Stimulated activated CD8-positive, alpha-beta memory T cell treated with anti-CD3 and anti-CD28 coated beads, Interleukin-12 subunit alpha, Interleukin-12 subunit beta, amount 100 ng/mL, for 4 hours (primary cell): ENCODE measurements at places on chromosomes 2 and 18.

DNA sequence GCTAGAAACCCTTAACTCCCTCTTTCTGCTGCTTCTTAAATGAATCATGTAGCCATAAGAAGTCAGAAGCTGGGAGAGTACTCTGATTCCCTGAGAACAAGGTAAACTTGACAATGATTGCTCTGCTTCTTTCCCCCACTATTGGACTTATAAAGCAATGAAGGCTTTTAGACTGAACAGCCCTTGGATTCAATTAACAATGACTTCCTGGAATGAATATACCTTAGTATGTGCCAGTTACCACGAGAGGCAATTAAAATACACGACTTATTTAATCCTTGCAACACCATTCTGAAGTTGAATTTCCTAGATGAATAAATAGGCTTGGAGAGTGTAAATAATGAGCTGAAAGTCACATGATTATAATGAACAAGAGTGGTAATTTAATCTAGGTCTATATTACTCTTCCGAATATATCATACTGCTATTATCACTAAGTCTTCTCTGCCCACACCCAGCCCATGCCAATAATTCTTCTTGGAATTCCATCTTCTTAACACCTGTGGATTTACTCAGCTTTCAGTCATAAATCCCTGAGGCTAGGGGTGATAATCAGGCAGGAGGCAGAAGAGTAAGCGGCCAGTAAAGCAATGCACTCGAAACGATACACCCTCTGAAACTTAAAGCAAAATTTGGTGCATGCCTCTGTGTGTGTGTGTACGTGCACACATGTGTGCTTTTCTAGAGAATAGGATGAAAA, 170.2 kb downstream of the ATAD2B start:
- no peak for DNase-seq

DNA sequence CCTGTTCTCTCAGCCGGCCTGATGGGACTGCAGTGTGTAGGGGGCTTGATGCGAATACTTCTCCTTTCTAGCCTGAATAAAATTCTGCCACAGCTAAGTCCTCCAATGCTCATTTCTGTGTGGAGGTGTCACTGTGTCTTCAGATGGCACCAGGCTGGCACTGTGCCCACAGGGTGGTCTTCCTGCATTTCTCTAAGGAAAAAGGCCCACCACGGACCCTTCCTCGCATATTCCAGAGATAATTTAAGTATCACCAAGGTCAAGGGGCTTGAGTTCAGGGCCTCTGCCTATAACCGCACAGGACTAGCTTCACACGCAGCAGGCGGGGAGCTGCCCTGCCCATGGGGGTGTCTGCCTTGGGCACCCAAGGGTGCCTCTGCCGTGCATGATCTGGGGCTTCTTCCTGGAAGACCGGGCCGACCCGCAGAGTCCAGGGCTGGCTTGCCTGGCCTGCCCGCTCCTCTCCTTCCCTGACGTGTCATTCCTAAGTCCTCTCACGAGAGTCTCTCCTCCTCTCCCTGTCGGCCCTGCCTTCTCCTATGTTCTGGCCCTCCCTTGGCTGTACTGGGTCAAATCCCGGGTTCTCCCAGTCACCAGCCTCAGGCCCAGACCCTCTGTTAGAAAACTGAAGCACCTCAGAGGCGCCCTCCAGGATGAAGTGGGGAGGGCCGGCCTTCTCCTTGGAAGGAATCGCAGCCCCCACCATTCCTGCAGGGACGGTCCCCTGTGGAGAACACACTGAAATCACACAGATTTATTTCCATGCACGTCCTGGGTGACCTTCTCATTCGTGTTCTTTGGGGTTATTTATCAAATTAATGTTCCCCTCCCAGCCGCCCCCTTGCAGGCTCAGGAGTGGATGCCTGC, 48.9 kb upstream of the PXDN start:
- no peak for DNase-seq

- no peak for DNase-seq
Measured at GRCh38 chr2:203908066-203908796, 28.3 kb upstream of the ICOS start.

DNA sequence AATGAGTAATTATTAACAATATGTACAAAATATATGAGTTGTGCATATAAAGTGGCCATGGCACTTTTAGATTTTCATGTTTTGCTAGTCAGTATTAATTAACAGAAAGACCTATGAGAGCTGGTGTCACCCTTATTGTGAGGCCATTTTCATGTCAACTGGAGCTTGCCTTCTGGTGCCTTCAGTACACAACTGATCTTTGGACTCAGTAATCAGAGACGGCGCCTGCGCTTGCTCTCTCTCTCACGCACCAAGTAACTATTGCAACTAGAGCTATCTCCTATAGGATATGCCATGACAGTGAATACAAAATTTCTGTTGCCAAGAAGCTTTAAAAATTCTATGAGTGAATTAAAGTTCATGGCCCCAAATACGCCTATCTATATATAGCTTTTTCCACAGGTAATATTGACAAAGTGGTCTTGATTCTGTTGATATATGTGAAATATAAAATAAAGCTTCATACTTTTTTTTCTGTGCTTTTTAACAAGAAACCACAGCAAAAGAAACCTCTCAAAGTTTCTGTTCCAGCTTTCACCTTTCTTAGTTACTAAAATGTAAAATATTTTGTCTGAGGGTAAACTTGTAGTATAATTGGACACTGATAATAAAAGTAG, 2.9 kb downstream of the SERTAD2 start:
- no peak for DNase-seq

DNA sequence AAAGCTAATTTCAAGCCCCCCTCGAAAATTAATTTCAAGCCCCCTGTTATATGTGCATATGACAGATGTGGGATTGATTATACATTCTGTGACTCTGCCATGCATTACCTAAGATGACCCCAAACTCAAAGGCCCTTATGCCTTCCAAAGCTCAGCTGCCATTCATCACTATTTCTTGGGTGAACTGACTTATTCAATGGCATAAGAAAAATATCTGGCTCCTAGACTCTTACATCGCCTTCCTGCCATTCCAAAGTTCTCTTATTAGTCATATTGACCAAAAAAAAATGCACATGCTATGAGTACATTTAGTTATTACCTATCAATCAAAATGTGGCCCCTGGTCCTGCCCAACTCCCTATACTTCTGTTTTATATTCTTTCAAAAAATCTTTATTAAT, 291.8 kb upstream of the CHAC2 start:
- no peak for DNase-seq

GRCh38 chr2:39779341-39779851, 338 bp upstream of the THUMPD2 start:
- DNase-seq: no peak

DNA sequence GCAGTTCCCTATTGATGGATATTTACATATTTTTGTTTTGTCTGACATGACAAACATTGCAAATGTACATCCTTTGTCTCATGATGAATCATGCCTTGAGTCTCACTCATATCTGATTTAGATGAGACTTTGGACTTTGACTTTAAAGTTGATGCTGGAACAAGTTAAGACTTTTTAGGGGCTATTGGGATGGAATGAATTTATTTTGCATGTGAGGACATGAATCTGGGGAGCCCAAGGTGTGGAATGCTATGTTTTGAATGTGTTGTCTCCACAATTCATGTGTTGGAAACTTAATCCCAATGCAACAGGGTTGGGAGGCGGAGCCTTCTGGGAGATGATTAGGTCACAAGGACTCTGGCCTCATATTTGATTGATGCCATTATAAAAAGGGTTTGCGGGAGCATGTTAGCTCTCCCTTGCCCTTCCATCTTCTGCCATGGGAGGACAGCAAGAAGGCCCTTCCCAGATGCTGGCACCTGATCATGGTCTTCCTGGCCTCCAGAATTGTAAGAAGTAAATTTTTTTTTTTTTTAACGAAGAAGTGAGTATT, 29.1 kb upstream of the INO80D start:
- DNase-seq: no peak

DNA sequence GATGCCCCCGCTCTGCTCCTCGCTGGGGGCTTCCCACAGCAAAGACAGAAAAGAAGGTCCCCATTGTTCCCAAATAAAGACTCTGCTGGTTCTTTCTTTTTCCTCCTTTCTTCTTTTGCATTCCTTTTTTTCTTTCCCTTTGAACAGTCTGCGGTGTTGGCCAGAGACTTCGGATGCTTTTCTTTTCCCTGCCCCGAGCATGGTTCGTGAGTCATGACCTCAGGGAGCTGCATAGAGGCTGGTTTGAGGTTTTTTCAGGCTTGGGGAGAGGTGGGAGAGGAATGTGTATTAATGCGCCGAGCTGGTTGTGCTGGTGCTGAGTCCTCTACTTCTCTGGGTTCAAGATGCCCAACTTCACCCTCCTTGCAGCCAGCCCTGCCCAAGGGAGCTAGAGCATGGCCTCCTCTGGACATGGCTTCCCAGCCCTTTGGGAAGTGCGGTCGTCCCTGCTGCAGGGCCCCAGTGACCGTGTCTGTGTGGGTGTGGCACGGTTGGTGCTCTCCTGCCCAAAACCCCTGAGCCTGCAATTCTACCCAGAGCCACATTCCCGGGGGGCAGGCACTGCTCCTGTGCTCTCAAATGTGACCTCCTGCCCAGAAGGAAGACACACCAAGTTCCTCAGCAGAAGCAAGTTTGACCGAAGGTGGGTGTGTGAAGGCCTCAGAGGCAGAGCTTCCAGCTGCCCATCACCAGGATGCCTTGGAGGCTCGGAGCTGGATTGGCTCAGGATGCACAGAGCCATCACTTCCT, 9.0 kb upstream of the ARHGEF4 start:
- no peak for DNase-seq

DNA sequence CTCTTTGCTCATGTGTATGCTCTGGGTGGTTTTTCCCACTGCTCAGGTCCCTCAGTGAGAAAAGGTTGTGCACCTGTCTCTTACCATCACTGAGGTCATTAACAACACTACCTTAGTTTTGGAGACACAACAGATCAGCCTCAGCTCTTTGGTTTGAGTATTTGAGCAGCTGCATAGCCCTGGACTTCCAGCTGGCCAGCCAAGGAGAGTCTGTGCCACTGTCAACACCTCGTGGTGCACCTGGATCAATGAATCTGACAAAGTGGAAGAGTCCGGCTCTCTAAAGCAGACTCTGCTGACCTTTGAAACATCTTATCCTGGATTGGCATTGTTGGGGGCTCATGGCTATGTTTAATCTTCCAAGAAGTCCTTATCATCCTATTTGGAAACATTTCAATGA, 30.0 kb downstream of the SERPINB8 start:
- no peak for DNase-seq

DNA sequence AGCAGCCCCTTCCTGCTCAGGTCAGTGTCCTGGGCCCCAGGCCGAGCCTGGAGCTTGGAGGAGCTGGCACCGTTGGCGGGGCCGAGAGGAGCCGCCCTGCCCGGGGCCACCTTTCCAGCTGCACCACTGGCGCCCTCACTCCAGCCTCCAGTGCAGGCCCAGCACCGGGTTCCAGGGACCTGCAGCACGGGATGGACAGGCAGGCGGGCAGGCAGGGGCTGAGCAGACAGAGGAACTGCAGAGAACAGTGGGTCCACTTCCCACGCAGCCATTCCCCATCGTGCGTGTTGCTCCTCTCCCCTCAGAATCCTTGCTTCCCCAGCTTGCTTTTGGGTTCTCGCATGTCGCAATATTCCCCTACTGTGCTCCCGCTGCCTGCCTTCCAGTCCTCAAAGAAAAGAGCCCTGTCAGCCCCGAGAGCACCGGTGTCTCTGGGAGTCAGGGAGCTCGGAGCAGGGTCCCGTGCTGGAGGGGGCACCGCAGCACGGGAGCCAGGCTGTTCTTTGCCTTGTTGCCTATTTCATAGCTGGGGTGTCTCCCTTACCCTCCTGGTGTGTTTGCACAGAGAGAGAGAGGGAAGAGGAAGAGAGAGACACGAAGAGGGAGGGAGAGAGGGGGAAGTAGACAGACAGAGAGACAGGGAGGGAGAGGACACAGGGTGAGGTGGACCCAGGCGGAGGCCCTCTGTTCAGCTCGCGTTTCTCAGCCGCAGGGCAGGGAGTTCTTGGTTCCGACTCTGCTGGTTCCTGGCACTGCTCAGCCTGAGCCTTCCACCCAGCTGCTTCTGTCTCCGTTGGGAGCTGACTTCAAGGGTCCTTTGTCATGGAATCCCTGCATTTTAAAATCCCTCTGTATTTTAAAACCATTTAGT, 126.0 kb downstream of the MBP start:
- no peak for DNase-seq

- DNase-seq: peak; percentile 41
Measured at GRCh38 chr18:50297621-50298442, 10.3 kb upstream of the CXXC1 start.

DNA sequence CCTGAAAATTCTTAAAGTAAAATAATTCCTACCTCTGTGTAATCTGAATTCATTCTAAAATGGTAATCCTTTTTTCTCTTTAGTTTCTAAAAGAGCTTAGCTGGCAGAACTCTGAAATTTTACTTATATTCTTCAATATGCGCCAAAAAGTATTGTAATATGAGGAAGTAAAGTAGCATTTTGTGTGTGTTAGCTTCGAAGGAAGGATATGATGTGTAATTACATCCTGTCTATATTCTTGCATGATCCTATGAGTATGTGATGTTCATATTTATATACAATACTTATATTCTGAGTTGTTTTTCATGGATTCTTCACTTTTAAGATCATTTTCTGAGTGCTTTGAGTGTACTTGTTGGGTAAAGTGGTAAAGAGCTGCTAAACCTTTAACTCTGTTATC, 402.9 kb upstream of the PKDCC start:
- no peak for DNase-seq

DNA sequence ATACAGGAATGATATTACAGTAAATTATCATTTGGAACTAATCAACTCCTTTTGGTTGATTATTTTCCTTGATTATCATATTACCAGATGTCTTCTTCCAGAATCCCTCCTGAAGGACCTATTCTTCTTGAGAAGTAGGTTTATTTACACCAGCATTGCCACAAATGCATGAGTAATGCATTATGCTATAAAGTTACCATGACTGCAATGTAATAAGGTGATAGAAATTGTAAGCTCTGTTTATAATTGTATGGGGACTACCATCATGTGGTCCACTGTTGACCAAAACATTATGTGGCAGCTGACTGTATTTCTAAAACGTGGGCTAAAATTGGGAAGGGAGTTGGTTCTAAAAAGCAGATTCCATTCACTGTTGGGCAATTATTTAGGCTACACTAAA, 602.2 kb downstream of the NYAP2 start:
- DNase-seq: no peak

GRCh38 chr2:123045713-123046112, 979.4 kb upstream of the CNTNAP5 start:
- no peak for DNase-seq

- DNase-seq: no peak
Measured at GRCh38 chr18:22711192-22711685, 221.9 kb upstream of the RBBP8 start.

- no peak for DNase-seq
Measured at GRCh38 chr2:46042711-46043110, 254.5 kb upstream of the EPAS1 start.

- DNase-seq: no peak
Measured at GRCh38 chr18:48843162-48843561, 107.6 kb downstream of the SMAD7 start.

- DNase-seq: no peak
Measured at GRCh38 chr18:60404486-60405085, 32.0 kb upstream of the MC4R start.

GRCh38 chr2:56687169-56687568, 503.4 kb downstream of the CCDC85A start:
- DNase-seq: no peak

DNA sequence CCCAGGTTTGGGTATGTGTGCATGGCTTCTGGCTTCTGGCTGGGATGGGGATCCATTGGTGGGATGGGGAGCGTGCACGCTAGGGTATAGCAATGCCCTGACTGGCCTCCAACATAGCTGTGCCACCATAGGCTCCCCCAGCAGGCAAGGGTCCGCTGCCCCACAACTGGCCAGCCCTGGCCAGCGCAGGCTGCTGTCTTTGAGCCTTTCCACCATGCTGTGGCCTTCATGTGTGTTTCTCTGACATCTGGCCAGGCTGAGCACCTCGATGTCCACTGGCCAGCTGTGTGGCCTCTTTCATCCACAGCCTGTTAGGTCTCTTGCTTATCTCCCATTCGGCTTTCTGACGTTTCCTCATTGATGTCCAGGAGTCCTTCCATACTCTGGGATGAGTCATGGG, 231.3 kb downstream of the NDUFA10 start:
- no peak for DNase-seq
